Stimulated activated CD8-positive, alpha-beta memory T cell treated with anti-CD3 and anti-CD28 coated beads, Interleukin-7, amount 100 ng/mL, for 1 hour (primary cell): ENCODE measurements at places on chromosomes 7 and 10.

DNA sequence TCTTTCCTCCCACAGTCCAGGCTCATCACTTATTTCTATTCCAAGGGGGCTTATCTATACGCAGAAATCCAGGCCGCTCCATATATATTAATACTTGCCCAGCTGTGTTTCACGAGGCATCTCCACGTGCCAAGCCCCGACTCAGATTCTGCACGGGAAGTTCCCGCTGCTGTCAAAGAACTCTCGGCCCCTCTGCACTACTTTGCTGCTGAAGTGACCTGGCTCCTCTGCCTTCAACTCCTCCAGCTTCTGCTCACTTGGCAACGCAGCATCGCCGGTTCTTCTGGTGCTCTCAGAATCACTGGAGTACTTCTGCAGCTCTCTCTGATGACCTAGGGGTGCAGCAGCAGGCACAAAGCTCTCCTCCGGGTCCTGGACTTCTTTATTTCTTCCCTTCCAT, 9.7 kb upstream of the CHST12 start:
- DNase-seq: no peak

GRCh38 chr10:86200269-86200668, 166.3 kb downstream of the GRID1 start:
- no peak for DNase-seq

DNA sequence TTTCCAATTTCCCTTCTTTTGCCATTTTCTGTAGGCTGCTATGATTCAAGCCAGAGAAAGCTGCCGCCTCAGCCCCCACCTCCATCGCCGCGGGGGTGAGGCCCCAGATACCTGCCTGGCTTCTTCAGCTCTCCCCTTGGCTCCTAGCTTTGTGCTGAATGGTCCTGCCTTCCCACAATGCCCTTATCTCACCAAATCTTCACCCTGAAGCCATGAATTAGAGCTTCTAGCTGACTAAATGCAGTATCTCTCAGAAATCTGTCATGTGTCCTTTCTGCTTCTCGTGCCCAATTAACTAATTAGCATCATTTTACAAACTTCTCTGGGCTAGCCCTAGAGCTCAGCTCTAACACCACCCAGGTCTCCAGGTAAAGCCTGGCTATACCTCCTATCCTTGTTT, 32.2 kb upstream of the GPNMB start:
- DNase-seq: no peak

- DNase-seq: no peak
Observed at GRCh38 chr7:127838816-127839415, 186.9 kb downstream of the SND1 start.

- no peak for DNase-seq
Observed at GRCh38 chr10:73886085-73886529, 11.8 kb upstream of the CAMK2G start.

DNA sequence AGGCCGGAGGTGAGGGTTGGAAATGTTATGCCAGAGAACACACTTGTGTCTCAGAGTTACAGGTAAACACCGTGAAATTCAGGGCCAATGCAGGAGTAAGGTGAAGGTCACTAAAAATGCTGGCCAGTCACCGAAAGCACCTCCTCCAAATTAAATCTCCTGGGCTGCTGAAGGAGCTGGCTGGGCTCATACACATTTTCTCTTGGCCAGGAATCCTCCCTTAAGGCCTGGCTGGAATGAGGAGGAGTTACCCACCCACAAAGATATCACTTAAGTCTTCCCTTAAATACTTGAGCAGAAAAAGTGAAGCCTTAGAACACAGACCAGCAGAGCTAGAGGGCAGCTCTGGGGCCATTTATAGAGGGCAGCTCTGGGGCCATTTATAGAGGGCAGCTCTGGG, 46.3 kb downstream of the HTRA1 start:
- no peak for DNase-seq

DNA sequence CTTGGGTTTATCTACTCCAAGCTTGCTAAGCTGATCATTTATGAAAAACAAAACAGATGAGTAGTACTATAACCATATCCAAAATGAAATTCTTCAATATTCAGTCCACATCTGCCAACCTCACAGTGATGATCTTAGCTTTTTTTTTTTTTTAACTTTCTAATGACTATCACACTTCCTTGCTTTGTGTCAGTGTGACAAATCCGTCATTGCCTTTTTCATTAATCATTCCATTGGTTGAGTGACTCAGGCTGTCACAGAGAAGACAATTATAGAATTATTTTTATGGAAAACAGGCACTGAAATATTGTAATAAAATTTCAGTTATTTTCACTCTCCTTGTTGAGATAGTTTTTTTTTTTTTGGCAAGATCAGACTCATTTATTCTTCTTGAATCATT, 70.7 kb downstream of the CPVL start:
- no peak for DNase-seq

GRCh38 chr10:119480667-119481066, 61.9 kb downstream of the RGS10 start:
- DNase-seq: no peak

- DNase-seq: no peak
Observed at GRCh38 chr7:46603780-46604179, 682.7 kb upstream of the IGFBP3 start.

DNA sequence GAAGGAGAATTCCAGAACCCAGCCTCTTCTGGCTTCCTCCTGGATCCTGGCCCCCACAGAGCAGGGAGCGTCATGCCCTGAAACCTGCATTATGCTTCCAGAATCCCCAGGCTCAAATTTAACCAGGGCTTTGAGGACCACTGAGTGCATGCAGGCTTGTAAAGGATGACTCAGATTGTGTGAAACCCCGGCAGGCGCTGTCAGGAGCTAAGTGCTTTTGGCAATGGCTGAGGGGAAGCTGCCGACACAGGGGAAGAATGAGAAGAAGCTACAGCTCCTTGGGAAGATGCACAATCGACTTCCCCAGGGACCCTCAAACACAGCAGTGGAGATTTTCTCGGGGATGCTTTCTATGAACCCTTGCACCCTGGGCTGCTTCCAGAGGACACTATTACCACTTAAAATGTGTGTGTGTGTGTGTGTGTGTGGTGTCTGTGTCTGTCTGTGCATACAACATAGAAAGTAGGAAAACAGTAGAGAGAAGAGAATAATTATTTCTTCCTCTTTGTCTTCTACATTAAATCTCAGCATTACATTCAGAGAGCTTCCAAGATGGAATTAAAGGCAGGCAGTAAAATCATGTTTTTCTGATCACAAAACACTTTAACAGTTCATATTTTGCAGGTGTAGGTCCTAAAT, 183.5 kb upstream of the INHBA start:
- DNase-seq: no peak
